ENCODE measurements at places on chromosomes 1 and 21.

- no peak for DNase-seq
Measured at GRCh38 chr21:26437326-26438009, 135.6 kb downstream of the CYYR1 start.

DNA sequence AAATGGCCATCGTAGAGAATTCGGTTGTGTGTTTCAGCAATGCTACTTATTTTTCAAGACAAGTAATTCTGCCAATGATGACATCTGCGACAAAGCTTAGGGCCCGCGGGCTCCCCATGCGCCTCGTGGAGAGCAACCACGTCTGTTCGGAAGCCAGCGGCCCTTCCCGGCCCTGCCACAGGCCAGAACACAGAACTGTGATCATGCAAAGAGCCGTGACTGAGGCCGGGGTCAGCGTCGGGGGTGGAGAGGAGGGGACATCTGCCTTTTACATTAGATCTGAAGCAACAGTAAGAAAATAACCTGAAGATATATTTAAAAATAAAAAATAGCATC is 103.7 kb downstream of the PGBD5 start:
- DNase-seq = no peak

DNA sequence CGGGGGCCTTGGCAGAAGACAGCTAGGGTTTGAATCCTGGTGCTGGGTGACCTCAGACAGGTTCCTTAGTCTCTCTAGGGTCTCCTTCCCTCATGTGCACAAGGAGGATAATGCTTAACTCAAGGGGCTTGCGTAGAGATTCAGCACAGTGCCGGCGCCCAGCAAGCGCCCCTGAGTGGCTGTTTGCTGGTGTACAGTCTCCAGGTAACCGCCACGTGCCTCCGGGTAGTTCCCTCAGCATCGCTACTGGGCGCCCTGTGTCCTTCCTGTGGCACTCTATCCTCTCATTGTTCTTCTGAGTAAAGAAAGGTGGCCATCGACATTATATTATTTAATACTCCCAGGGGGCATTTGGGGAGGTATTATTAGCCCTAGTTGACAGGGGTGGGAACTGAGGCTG is 80.9 kb downstream of the NENF start:
- no peak for DNase-seq

DNA sequence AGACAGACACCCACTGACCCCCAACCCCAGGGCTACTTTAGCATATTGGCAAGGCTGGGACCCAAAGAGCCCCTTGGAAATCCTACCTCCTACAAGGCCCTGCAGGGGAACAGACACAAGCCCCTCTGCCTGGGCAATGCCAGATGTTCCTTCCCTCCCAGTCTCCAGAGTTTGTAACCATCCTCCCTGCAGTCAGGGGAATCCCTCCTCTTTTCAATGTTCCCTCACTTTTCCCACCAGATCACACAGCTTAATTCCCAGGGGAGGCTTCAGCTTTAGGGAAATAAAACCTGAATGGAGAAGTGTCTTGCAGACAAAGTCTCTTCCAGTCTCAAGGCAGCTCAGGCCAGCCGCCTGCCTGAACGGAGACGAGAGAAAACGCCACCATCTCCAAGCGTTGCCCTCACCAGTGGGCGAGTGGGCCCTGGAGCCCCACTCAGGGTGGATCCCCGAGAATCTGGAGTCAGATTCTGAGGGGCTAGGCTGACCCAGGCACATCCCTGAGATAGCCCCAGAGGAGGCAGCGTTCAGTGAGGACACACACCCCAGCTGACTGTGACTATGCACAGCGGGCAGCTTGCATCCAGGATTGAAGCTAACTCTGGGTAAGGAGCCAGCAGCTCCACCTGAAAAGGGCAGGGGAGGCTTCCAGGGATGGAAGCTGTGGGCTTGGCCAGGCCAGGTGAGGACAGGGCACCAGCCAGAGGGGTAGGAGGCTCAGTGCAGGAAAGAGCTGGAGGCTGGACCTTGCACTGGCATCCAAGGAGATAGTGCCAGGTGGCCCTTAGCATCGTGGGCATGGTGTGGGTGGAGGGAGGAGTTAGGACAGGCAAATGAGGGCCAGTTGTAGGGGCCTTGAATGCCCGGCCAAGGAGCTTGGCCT is 44.0 kb upstream of the ZC3H12A start:
- DNase-seq = no peak

DNA sequence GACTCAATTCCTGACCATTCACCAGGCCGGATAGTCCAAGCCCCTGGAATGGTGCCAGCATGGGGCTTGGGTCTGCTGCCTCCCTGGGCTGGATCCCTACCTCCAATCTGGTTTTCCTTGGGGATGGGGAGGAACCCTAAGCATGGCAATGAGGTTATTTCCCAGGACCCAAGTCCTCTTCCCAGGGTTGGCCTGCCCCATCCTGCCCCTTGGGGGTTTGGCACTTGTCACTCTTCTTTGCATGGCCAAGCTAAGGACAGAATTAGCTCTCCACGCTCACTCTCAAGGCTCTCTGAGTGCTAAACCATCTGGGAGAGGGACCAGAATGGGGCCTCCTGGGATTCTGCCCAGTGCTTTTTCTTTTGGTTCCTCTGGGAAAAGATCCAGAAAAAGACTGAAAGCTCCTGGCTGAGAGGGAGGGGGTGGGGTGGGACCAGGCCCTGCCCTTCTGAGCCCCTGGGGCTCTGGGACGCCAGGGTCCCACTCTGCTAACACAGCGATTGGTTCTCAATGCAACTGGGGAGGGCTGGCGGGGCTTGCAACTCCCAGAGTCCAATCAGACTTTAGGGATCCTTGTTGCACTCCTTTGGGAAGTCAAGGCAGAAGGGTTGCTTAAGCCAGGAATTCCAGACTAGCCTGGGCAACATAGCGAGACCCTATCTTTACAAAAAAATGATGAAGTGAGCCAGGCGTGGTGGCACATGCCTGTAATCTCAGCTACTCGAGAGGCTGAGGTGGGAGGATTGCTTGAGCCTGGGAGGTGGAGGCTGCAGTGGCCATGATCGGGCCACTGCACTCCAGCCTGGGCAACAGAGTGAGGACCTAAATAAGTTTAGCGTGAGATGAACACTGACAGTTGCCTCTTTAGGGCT is 52.7 kb downstream of the DHRS3 start:
- DNase-seq = no peak

DNA sequence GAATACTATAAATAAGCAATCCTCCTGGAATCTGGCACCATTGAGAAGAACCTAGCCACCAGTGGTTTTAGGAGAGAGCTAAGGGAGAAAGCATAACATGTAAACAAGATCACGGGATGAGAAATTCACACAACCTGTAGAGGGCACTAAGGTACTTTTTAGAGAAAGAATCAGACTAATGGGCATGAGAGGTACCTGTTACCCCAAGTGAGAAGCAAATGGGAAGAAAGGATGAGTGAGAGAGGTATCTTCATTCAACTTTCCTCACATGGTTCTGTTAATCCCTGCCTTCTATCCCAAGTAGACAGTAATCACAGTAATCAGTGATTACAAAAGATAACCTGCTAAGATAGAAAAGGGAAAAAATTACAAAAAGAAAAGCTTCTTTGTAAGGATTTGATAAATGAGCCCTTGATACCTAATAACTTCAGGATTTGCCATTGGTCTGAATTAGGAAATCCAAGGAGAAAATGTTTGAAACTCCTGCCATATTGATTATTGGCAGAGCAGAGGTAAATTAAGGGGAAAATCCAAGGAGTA is 251.1 kb upstream of the ADGRL2 start:
- no peak for DNase-seq

DNA sequence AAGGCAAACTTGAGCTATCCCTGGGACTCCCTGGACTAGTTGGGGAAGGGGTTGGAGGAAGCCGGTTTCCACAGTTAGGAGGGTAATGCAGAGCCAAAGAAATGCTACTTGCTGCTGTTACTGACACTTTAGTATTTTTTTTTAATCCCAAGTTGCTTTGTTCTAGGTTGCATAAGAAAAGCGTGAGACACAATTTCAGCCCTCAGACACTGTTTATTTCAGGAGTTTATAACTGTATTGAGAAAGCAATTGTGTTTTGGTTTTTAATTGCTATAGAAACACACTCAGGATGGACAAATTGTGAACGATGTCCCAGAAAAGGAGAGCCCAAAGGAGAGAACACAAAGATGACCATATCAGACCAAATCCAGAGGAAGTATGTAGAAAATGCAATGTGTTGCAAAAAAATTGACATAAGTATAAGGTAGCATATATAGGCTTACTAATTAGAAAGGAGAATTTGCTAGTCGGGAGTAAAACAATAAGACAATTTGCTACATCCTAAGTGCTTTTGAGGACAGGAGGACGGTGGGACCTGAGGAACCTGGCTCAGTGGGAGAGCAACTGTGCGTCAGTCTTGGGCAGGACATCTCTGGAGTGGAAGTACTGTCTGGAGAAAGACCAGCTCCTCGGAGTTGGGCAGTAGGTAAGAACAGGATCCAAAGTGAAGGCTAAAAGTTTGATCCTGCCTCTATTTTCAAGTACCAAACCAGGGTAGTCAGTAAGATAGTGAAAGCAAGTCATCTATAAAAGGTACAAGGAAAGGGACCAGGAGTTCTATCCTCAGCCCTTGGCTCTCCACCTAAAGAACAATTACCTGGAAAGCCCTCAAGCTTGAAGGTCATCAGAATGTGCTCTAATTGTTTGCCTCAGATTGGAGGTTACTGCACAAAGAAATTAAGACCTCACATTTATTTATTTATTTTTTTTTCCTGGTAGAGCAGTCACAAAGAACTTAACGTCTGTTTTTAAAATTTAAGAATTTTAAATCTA is 39.9 kb downstream of the DIPK1A start:
- no peak for DNase-seq
